ENCODE measurements at places on chromosomes 13 and 19.
A peak's percentile ranks its signal among the peaks of the same experiment; 100 is the strongest.

DNA sequence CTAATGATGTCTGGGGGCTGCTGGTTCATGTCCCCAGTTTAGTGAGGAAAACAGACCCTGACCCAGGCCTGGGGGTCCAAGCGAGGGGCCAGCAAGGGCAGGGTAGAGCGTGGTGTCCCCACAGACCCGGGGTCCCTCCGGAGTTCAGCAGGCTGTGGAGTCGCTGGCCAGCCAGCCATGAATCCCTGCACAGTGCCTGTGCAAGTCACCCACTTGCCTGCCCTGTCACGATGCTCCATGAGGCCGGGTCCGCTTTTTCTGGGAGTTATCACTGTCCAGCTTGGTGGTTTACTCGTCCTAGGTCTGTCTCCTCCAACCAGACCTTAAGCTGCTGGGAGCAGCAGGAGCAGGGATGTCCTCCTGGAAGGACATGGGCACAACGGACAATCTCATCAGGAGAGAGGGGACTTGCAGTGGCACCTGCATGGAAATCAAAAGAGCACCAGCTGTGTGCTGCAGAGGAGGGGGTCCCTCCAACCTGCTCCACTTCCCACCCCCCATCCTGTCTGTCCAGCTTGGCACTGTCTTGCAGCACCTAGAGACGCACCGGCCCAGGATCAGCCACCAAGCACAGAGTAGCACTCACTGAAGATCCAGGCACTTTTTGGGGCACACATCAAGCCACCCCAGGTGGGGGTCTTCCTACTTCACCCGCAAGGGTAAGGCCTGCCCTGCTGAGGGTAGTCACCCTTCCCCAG lies 121.8 kb downstream of the URI1 start:
- DNase-seq = no peak

- no peak for DNase-seq
These were observed 19.1 kb upstream of the SCEL start for GRCh38 chr13:77516342-77516789.

DNA sequence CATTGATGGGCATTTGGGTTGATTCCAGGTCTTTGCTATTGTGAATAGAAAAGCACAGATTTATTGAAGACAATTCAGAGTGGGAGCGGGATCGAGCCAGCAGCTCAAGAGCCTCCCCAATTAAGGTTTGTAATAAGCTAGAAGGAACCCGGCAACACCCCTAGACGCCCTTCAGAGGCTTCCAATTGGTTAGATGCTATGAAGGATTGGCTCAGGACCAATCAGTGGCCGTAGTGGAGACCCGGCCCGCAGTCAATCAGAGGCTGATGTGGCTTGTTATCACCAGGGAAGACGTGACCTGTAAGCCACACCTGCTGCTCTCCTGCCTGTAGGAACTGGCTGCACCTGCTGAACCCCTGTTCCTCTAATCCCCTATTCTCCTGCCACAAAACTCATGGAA lies 14.6 kb downstream of the SIGLEC11 start:
- DNase-seq = no peak

DNA sequence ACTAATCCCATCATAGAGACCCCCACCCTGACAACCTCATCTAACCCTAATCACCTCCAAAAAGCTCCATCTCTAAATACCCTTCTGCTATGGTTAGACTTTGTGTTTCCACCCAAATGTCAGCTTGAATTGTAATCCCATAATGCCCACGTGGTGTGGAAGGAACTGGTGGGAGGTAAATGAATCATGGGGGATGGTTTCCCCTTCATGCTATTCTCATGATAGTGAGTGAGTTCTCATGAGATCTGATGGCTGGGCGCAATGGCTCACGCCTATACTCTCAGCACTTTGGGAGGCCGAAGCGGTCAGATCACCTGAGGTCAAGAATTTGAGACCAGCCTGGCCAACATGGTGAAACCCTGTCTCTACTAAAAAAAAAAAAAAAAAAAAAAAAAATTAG lies 2.6 kb downstream of the VMAC start:
- DNase-seq = no peak

- peak; percentile 70 for DNase-seq
These were observed 665 bp downstream of the GPX4 start for GRCh38 chr19:1104311-1105007.

GRCh38 chr19:48670699-48671445 lies 1.9 kb downstream of the NTN5 start:
- no peak for DNase-seq
